Right renal cortex interstitium (tissue), 3 donors: ENCODE measurements at places on chromosomes 1 and 21. TPM values are rescaled to one million over a fixed set of nuclear protein-coding genes. Genes with fewer than 3 reads are reported as not detected.

Gene KRTAP22-2
- polyA plus RNA-seq = not detected

Gene FMO3
- not detected for polyA plus RNA-seq

Gene S100PBP
- 31.0 TPM for polyA plus RNA-seq

Gene C4BPA
- polyA plus RNA-seq = 0.24 TPM

Gene FGR
- polyA plus RNA-seq = 1.8 TPM
